ENCODE measurements at places on chromosomes 7 and 10.

DNA sequence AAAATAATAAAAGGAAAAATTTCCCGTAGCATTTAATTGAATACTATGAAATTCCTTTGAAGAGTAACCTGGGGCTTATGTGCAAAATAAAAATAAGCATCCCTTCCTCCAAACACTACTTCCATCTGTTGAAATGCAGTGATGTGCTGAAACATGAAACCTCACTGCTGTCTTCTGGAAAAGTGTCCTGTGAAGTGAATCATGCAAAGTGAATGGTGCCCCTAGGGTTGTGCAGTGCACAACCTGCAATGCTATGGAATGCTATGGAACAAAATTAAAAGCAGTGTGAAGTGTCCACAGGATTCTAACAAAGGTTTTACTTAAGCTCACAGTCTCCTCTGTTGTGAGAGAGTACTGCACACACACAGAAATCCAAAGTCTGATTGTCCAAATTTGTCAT lies 480.9 kb downstream of the ETV1 start:
- DNase-seq: no peak

DNA sequence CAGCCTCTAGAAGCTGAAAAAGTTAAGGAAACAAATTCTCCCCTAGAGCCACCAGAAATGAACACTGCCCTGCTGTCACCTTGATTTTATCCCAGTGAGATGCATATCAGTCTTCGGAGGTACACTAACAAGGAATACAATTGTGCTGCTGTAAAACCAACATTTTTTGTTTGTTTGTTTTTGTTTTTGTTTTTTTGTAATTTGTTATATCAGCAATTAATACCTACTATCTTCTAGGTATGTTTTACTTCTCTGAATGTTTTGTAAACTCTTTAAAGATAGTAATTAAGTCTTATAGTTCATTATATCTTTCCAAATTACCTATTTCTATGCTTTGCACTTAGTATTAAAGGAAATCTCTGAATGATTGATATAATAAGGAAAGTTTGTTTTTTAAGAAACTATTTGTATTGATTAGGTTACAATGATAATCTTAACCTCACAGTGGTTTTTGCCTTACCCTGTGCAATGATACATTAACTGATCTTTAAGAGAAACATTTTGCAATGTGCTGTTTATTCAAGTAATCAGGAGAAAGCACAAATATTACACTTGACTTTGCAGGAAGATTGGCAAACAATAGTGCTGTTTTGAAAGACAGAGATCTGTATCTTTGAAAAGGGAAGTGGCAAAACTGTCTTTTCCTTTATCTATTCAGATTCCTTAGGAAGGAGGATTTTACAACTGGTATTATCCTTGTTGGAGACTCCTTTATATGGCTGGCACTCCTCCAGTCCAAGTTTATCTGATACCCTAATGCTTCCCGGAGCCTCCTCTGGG lies 11.3 kb upstream of the HGF start:
- no peak for DNase-seq

DNA sequence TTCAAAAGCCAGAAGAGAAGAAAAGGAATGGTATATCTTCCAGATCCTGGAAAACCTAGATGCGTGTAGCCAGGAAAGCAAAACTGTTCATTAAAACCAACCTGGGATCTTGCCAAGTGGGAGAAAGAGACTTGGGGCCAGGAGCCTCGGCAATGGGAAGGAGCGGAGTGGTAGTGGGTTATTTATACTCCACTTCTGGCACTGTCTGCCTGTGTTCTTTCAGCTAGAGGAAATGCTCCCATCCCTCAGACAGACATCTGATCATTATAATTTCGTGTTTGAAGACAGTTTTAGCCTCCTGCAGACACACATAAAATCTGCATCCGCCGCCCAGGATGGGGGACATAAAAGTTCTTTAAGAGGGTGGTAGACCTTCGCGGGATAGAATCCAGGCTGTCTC lies 421.6 kb downstream of the RPS24 start:
- DNase-seq: no peak

- DNase-seq: no peak
Observed at GRCh38 chr7:47379629-47380324, 202.1 kb downstream of the TNS3 start.

- no peak for DNase-seq
Observed at GRCh38 chr10:96718304-96718990, 1.9 kb downstream of the PIK3AP1 start.

- no peak for DNase-seq
Observed at GRCh38 chr7:104956753-104957450, 57.1 kb upstream of the KMT2E start.

GRCh38 chr10:62243647-62243997 lies 25.0 kb downstream of the RTKN2 start:
- DNase-seq: no peak

GRCh38 chr10:5484205-5484604 lies 15.2 kb downstream of the CALML5 start:
- no peak for DNase-seq

GRCh38 chr7:117435475-117436043 lies 8.3 kb upstream of the ASZ1 start:
- no peak for DNase-seq

DNA sequence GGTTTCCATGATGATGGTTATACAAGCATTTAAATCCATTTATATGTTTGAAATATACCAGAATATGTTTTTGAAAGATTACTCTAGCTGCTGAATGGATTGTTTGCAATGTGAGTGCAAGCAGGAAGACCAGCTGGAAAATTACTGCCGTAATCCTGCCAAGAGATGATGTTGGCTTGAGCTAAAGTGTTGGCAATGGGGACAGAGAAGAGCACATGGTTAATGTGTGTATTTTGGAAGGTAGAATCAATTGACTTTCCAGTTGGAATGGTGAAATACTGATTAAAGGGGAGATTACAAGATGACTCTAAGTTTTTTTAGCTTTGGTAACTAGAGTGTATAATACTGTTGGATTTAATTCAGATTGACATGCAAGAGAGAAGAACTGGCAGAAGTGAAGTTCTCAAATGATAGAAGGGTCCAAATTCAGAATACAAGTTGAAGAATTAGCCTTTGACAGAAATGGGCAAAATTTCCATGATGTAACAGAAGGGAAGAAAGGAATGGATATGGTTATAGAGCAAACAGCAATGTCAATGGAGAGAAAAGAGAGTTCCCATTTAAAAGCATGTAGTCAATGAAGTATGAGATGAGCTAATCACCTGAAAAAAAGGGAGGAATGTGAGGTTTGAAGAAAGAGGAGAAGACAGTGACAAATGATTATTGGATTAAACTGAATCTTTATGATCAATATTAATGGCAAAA lies 422.0 kb downstream of the CDC14C start:
- DNase-seq: peak; percentile 85

DNA sequence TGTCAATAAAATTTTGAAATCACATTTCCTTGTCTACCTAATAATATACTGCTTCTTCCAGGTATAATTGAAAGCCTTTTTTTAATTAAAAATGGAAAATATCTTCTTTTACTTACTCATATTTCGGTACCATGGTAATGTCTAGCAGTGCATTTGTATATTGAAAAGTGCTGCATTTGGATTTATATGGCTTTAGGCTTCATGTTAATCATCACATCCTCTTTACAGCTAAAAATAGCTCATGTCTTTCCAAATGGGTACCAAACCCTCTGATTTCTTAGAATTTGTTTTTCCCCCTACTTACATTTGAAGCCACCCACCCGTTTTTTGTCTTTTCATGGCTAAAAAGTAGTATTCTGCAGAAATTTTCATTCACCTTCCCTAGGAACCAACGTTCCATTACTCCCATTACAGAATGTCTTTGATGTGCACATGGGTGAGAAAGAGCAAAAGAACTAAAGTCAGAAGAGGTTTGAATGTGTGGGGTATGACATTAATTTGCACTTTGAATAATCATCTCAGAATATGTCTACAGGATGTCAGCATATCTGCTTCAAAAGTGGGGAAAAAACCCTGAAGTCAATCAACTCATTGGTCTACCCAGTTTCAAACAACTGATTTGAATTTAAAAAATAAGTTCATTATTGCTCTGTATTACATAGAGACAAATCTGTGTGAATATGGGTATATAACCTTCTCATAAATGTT lies 935.9 kb downstream of the GATA3 start:
- no peak for DNase-seq

- no peak for DNase-seq
Observed at GRCh38 chr7:123675181-123675473, 19.5 kb downstream of the LMOD2 start.

DNA sequence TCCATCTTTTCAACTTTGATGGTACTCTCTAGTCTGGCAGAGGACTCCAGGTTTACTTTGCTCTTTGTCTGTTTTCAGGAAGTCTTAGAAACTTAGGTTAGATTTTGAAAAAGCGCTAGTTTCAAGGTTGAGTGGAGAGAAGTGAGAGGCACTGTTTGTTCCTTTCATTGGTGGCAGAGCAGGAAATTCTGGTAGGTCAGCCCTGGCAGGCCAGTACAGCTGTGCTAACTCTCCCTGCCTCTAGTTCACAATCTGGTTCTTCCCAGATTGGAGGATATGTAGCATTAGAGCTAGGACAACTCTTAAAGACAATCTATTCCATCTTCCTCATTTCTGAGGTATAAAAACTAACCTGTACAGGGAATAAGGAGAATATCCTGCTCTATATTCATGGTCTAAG lies 160.9 kb upstream of the FZD1 start:
- no peak for DNase-seq

DNA sequence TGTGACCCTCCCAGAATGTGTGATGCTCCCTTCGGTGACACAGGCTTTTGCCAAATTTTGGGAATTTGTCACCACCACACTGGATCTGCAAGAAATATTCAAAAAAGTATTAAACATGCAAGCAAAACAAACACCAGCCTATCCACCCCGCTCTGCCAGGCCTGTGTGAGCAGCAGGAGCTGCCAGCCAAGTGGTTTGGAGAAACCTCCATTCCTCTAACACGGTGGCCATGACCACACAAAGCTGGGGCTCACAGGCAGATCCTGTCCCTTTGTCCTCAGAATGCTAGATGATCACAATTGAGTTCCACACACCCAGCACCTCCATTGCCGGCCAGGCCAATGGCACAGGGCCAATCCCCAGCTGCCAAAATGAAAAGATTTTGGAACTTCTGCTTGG lies 261.9 kb upstream of the PPP2R2D start:
- no peak for DNase-seq

GRCh38 chr7:139619367-139619657 lies 95.8 kb downstream of the CLEC2L start:
- DNase-seq: peak; percentile 83
